ENCODE measurements at places on chromosomes 1 and 21. TPM values are rescaled to one million over a fixed set of nuclear protein-coding genes. Genes with fewer than 3 reads are reported as not detected.

Gene GPR37L1
- total RNA-seq: 0.02 TPM

Gene SMIM1
- total RNA-seq: not detected

Gene HPDL
- total RNA-seq: not detected

Gene SYT2
- 0.55 TPM for total RNA-seq

Gene KCNE2
- not detected for total RNA-seq

DNA sequence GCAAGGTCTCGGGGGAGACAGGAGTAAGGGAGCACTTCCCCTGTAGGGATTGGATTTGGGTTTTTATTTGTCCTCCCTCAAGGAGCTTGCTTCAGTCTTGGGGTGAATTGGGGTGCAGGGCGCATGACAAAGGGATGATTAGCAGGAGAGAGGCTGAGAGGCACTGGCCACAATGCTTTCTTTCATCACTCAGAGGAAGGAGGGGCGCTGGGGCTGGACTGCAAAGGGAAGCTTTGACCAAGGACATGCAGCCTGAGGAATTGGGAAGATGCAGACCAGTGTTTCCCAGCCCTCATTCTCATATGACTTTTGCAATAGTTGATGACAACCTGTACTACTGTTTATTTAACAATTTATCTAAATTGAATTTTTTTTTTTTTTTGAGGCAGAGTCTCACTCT is 34.1 kb upstream of the PDPN start:
- no peak for DNase-seq

Gene CYB5RL
- total RNA-seq: 6.7 TPM

DNA sequence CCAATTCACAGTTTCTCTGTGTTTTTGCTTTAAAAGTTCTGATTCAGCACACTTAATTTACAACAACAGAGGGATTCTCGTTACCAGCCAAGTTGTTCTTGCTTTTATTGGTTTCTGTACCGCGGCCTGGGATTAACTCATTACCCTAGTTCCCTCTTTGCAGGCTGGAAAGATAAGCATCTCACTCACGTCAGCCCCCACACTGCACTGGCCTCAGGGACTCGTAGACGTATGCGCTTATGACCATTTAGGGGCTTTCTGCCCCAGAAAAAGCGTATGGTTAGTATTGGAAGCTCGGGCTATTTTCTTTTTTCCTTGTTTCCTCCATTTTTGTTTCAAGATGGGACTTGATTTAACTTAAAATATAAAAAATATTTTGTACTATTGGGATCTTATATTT is 76.0 kb downstream of the POFUT2 start:
- DNase-seq: no peak

- DNase-seq: no peak
Observed at GRCh38 chr1:227092069-227092468, 152.0 kb downstream of the COQ8A start.

- no peak for DNase-seq
Observed at GRCh38 chr1:177354247-177354646, 183.5 kb downstream of the BRINP2 start.

DNA sequence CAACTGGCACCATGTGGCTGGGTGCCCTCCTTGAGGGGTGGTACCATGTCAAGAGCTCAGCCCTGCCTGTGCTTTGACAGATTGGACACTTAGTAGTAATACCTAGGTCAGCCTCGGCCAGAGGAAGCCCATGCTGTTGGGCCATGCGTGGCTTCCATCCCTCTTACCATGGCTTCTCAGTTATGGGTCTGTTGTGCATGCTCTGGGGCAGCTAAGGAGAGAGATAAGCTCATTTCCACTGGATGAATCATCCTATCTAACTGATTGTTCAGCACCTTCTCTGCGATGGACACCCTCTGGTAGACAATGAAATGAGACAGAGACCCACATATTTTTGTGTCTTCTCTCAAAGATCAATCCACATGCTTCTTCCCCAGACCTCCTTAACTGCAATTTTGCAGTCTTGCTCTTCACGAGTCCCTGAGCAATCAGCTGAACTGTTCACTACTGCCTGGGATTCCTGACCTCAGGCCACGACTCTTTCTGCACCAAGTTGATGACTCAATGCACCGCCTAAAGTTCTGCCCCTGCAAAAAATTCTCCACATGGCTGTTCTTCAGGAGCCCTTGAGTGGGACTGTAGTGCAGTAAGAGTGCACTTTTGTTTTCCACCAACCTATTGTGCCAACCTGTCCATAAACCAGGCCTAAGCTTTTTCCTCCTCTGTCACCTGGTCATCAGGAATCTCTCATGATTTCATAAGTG is 6.9 kb upstream of the TRIM62 start:
- no peak for DNase-seq

- no peak for DNase-seq
Observed at GRCh38 chr1:169059421-169059820, 47.1 kb upstream of the ATP1B1 start.

Gene EFNA3
- 7.5 TPM for total RNA-seq

GRCh38 chr1:110188035-110188618 is 22.0 kb upstream of the KCNC4 start:
- DNase-seq: no peak

DNA sequence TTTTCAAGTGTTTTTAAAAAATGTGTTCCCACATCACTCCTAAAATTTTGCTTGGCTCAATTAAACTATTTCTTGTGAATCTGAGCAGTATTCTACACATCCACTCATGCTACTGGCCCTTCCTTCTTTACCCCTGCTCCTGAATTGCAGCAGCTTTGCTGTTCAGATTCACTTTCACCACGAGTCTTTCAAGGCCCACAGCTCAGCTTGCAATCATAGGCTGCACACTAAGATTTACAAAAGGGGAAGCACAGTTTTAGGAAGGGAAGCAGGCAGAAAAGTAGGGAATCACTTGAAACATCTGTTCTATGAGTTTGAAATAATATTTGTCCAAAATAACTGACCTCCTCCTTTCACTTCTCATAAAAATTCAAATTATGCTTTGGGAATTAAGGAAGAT is 70.9 kb upstream of the EDEM3 start:
- DNase-seq: no peak

GRCh38 chr1:10867914-10868598 is 71.6 kb upstream of the CASZ1 start:
- DNase-seq: no peak

GRCh38 chr1:176183618-176184017 is 23.5 kb downstream of the COP1 start:
- no peak for DNase-seq

DNA sequence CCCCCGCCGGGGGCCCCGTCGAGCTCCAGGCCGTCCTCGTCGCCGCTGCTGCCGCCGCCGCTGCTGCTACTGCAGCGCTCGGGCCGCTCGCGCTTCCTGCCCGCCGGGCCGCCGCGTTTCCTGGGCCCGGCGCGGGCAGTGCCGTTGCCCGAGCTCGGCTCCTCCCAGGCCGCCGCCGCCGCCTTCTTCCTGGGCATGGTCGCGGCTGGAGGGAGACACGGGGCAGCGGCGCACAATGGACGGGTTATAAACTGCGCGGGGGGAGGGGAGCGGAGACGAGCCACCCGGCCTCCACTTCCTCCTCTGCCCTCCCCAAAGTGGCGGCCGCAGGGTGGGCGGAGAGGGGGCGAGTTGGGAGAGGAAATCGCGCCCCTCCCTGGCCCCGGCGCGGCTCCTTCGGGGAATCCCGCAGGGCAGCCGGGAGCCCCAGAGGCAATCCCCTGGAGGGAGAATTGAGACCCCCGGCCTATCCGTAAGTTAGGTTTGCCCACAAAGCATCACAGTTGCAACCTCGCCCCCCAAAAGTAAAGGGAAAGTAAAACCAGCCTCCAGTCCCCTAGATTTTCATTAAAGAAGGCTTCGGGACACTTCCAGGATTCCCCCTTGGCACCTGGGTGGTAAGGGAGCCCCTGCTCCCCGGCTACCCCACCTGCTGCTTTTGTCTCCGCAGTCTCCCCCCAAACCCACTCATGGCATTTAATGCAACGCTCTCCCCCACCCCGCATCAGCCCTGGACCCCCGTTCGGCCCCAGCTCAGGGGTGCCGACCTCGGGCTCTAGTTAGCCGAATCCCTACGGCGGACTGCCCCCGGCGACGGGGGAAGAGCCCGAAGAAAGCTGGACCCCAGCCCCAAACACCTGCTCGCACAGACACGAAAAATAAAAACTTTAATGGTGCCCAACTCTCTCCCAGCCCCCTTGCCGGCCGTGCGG is 893 bp downstream of the RCC2 start:
- DNase-seq: peak; percentile 48

DNA sequence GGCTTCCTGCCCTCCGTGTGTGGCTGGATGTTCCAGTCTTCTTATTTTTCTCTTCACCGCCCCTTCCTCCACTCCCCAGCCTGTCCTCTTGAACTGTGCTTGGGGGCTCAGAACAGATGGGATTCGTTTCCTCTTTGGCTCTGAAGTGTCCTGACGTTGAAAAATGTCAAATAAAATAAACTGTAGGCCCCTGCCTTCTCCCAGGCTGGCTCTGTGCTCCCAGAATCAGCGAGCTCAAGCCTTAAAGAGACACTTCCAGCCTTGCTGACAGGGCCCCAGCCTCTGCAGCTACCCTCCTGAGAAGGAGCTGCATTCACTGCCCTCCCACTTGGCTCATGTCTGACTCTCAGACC is 104.2 kb upstream of the IPO9 start:
- no peak for DNase-seq

Gene BMP8B
- total RNA-seq: 0.08 TPM

DNA sequence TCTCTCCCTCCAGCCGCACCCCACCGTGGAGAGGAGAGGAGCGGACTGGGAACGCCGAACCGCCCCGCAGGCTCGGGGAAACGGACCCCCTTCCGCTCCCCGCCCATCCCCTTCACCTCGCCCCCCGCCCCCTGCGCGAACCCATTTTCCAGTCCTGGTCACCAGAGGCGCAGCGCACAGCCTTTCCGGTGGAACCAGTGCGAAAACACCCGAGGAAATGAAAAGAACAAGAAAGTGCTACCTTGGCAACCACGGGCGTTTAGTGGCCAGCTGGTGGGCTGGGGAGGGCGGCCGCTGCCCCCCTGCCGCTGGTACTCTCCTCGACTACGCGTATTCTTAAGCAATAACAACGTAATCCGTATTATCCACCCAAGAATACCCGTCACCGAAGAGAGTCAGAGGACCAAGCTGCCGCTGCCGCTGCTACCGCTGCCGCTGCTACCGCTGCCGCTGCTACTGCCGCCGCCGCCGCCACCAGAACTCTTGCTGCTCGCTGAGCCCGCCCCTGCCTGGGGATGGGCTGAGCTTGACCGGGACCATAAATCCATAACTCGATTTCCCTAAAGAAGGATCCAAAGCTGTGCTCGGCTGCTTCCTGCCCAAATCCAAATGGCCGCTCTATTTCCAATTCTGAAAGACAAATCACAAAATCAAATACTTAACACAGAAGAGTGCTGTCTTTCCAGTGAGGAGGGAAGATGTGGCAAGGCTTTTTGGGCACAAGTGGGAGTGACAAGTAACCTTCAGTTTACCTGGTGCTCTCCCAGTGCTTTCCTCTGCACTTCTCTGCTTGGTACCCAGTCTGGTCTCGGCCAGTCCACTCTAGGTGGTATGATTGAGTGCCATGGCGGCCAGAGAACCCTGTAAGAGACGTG is 125.2 kb upstream of the DPYD start:
- no peak for DNase-seq

Gene TRIM67
- not detected for total RNA-seq

DNA sequence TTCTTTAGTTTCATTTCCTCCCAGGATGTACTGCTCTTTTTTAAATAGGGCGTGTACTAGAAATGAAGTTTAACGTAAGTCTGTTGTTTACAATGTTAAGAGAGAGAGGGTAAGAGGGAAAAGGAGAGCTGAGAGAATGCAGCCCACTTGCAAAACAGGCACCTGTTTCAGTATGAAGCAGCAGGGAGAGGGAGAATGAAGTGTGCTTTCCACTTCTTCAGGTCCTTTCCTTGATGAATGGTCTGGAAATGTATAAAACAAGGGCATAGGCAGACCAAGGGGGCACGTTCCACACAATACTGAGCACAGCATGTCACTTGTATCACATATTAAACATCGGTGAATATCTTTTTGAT is 2.0 kb downstream of the KCNA3 start:
- no peak for DNase-seq

Gene THBS3
- 3.9 TPM for total RNA-seq

- DNase-seq: peak; percentile 72
Observed at GRCh38 chr21:41167348-41168342, at the start of gene BACE2. Gene BACE2, plus strand, starts transcription at chr21:41168160. Its CDS starts 104 bp downstream, at chr21:41168264.

Gene BNIPL
- total RNA-seq: 0.10 TPM

Gene CFHR3
- not detected for total RNA-seq

Gene TAS1R3
- total RNA-seq: not detected

DNA sequence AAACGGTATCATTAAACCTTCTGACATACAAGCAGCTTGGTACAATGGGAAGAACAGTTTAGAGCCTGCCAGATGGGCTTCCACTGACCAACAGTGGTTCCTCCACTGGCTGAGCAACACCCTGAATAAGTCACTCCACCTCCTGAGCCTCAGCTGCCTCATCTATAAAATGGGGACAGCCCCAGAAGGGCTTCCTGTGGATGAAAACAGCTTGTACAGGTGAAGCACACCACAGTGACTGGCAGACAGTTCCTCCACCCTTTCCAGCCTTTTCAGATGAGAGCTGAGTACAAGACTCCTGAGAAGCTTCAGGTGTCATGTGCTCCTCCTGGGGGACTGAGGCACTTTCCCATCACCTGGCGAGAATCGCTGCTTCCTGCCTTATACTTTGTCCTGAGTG is 2.1 kb downstream of the CAPZB start:
- DNase-seq: no peak

- DNase-seq: no peak
Observed at GRCh38 chr21:41152147-41152546, 15.8 kb upstream of the BACE2 start.

Gene CALML6
- total RNA-seq: not detected

DNA sequence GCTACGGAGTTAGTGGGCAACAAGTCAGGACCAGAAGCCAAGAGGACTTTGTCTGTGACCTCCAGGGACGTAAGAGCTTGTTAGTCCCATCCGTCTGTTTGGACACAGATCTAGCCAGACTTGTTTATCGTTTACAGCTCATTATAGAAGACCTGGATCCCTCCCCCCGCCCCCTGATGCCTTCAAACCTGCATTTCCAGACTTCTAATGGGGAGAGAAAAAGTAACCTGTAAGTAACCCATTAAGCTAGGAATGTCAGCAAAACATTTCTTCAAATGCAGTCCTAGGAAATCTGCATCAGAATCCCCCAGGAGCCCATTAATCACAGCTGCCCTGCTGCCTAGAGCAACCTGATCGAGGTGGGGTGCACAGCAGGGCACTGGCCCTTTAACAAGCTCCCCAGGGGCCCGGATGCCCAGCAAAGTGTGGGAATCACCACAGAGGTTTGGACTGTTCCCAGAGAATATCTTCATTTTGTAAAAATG is 1.4 kb upstream of the MAD2L2 start:
- DNase-seq: no peak

GRCh38 chr1:232597721-232598120 is 32.2 kb downstream of the SIPA1L2 start:
- DNase-seq: no peak

- peak; percentile 43 for DNase-seq
Observed at GRCh38 chr1:210347112-210347511, 18.4 kb downstream of the HHAT start.

- DNase-seq: no peak
Observed at GRCh38 chr1:87866416-87866815, 537.7 kb downstream of the LMO4 start.

Gene PLA2G2D
- not detected for total RNA-seq

Gene ADORA3
- not detected for total RNA-seq

Gene FBXO2
- 2.3 TPM for total RNA-seq

Data from H4 (cell line).